ENCODE measurements at places on chromosomes 7 and 10. TPM values are rescaled to one million over a fixed set of nuclear protein-coding genes. Genes with fewer than 3 reads are reported as not detected.

DNA sequence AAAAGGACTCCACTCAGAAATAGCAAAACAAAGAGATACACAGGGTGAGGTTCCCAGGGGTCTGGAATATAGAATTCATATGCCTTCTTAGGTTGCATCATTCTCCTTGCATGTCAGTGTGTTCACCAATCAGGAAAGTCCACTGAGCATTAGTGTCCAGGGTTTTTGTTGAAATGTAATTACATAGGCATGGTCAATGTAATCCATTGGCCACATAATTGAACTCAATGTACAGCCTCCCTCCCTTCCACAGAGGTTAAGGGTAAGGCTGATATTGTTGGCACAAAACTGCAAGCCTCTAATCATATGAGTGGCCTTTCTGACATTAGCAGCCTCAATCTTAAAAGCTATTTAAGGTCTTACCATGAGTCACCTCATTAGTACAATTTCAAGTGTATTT lies 736.1 kb upstream of the VSTM2A start:
- no peak for DNase-seq

DNA sequence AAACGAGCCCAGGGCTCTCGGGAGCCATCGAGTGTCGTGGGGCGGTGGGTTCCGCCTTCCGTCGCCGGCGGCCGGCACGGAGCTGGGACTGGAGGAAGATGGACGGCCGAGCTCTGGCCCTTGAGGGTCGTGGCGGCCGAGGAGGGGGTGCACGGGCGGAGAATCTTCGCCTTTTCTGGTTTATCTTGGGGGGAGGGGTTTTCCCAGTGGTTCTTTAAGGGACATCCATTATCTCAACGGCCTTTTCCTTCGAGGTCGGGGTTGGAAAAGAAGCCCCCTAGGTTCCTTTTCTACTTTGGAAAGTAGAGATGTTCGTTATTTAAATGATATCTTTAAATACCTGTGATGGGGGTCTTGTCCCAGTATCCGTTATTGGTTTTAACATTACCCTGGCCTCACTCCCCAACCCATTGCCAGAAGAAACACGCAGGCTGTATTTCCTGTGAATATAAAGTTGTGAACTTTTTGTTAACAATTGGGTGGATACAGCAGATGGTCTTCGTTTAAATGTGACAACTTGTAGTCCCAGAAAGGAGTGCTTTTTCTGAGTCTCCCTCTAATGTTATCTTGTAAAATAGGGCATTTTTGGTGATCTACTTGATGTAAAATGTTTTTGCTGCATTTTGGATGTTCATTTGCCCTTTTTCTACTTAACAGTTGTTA lies 765 bp downstream of the CCAR1 start:
- peak; percentile 27 for DNase-seq

GRCh38 chr10:126301701-126302475 lies 86.4 kb downstream of the ADAM12 start:
- DNase-seq: no peak

- peak; percentile 39 for DNase-seq
These were observed 217.6 kb upstream of the TCF7L2 start for GRCh38 chr10:112732277-112732921.

GRCh38 chr7:45716380-45717203 lies 142.4 kb downstream of the ADCY1 start:
- no peak for DNase-seq

DNA sequence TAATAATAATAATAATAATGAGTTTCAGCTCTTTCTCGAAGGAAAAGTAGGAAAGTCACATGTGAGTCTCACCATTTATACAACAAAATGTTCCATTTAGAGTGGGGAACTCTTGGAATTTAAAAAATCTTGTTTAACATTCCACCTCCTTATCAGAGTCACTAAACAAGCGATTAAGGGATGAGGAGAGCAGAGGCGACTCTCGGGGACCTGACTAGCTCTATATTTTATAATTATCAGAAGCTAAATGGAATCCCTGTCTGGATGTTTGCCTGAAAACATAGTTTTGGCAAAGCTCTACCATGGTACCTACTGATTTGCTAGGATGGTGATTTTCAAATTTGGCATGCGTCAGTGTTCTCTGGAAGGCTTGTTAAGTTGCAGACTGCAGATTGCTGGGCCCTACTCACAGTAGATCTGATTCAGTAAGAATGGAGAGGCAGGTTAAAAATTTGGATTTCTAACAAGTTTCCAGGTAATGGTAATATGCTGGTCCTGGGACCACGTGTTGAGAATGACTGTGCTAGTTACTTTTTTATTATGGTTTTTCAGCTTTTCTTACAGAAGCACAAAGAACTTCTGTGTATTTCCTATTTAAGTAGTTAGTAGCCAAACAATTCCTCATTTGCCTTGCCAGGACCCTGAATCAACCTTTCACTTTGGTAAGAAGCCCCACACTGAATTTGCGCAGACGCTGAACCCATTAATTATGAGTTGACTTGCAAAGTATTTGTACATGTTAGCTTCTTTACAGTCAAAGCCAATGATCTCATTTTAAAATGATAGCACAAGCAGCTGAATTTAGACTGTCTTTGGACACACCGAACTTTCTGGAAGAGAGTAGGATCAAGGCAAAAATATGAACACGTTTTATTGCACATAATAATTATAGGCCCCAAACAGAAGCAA lies 39.5 kb downstream of the CPED1 start:
- no peak for DNase-seq

- no peak for DNase-seq
These were observed 65.8 kb downstream of the VIPR2 start for GRCh38 chr7:159078911-159079270.

DNA sequence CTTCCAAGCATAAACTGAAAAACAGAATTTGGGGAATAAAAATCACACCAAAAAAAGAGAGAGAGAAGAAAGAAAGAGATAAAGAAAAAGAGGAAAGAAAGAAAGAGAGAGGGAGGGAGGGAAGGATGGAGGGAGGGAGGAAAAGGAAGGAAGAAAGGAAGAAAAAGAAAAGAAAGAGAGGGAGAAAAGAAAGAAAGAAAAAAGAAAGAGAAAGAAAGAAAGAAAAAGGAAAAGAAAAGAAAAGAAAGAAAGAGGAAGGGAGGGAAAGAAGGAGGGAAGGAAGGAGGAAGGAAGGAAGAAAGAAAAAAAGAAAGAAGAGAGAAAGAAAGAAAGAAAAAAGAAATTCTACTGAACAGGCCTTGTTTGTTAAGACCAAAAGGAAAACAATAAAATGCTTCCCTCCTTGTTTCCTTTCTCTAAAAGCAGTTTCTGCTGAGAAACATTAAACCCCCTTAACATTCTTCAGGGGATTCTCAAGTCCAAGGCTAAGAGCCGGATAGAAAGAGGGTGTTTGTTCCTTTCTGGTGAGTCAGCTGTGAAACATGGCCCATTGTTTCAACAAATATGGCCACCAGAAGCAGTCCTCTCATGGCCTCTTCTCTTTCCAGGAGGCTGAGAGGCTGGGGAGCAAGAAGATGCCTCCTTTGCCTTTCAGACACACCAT lies 46.9 kb upstream of the GPAM start:
- DNase-seq: peak; percentile 12

DNA sequence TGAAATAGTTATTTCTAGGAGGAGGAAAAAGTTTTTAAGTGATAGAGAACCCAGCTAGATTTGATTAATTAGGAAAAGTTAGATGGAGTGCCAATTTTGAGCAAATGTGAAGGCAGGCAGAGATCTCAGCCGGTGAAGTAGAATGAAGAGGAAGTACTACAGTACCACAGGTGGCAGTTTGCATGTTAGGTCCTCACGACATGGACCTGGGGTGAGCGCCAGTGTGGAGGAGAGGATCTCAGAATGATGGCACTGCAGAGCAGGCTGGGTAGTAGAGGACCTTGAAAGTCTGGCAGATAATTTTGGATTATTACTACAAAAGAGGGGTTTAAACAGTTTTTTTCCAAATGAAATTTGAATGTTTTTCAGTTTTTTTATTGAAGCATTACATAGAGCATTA lies 81.1 kb downstream of the GNAI1 start:
- DNase-seq: no peak

DNA sequence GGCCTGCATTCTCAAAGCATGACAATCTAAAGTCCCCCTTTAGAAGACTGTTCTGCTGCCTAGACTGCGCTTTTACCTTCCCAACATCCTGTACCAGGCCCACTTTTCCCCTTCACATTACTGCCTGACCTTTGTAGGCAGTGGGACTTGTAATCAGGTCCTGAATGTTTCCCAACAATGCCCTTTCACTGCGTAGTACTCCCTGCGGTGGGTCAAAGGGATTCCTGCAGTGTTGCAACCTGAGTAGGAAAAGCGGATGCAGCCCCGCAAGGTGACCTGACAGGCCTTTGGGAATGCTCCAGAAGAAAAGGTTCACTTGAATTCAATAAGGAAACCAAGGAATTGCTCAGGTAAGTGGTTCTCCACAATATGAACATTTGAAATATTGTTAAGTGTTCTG lies 4.9 kb upstream of the TCAF1 start:
- DNase-seq: no peak

GRCh38 chr10:133257489-133258065 lies 19.1 kb downstream of the ADAM8 start:
- DNase-seq: peak; percentile 58

GRCh38 chr10:49081547-49082275 lies 33.6 kb downstream of the VSTM4 start:
- DNase-seq: no peak

DNA sequence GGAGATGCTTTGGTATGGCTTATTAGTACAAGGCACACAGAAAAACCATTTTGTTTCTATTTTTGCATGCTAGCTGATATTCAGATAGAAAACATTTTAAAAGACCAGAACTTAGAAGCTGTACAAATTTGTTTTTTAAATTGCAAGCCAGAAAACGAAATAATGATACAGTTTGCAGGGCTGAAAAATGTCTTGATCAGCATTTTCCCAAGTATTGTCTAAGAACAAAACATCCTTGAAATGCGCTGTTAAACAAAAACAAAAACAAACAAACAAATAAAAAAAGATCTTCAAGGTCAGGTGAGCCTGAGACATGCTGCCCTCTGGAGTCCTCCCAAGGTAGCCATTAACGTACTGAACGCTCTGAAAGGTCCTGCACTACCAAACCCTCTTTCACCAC lies 98.3 kb downstream of the VIM start:
- DNase-seq: no peak

DNA sequence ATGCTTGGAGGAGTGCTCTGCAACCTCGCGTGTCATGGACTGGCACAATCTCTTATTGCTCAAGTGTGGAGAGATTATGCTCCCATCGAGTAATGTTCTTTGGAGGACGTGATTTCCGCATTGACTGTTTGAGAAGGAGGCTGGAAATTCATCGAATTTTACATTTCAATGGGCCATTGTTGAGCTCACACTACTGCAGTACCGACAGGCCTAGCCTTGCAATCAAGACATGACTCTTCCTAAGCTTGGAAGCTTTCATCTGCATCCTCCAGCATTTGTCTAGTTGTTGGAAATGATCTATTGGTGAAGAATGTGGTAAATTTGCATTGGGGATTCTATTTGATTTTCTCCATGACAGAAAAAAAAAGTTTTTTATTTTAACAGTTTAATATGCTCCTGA lies 156.8 kb downstream of the FZD1 start:
- no peak for DNase-seq

GRCh38 chr10:6343305-6344010 lies 140.7 kb downstream of the PFKFB3 start:
- DNase-seq: no peak

DNA sequence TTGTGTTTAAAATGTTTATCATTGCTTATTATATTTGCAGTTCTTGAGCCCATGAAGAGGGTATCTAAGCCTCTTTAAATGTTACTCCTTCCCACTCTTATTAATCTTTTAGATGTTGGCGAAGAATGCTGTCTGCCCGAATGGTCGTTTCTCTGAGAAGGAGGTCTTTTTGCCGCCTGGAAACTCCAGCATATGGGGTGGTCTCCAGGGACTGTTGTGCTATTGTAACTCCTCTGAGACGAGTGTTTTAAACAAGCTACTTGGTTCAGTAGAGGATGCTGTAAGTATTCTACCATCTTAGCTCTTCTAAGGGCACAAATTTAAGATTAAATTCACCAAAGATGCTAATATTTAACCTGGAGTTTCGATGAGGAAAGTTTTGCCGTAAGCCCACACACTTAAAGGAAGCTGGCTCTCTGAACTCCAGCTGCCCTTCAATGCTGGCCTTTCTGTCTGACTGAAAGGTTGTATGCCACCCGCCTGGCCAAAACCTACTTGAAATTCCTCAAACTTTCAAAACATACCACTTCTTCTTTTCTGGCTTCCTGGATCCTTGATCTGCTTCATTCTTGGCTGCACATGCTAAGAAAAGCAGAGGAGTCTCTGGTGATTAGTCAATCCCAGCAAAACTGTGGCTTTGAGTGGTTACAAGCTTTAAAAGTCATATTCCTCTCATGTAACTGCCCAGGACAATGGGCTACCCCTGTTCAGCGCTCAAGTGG lies 74.7 kb downstream of the ABCA13 start:
- no peak for DNase-seq

DNA sequence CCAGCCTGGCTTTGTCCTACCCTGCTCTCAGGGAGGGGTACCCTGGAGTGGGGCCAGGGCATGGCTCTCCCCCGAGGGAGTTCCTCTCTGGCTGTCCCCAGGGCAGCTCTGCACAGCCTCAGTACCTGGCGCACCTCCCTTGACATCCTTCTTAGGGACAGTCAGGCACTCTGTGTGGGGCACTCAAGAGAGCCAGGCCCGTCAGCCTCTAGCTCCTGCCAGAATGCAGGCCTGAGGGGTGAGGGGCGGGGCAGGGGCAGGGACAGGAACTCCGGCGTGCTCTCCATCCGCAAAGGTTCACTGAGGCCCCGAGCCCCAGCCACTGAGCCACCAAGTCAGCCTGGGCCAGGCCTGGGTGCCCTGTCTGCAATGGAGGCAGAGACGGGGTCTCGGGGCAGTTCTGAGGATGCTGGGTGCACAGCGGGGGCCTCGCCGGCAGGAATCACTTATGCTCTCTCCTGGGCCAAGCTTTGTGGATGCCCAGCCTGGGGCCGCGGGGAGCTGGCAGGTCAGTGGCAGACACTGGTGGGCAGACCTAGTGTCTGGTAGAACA lies 10.1 kb downstream of the LIMK1 start:
- DNase-seq: no peak

ACSM6 gene
- total RNA-seq: not detected

SKIDA1 gene
- total RNA-seq: 2.6 TPM

SCART1 gene
- 0.28 TPM for total RNA-seq

BMPR1A gene
- total RNA-seq: 0.23 TPM

OR2A1 gene
- not detected for total RNA-seq

ADAP1 gene
- 1.7 TPM for total RNA-seq

CALHM3 gene
- not detected for total RNA-seq

MYL10 gene
- total RNA-seq: not detected

ZFAND4 gene
- 6.0 TPM for total RNA-seq

CCDC146 gene
- total RNA-seq: 1.4 TPM

FAM20C gene
- total RNA-seq: 2.7 TPM

CALML5 gene
- total RNA-seq: not detected

ZNF518A gene
- 18.4 TPM for total RNA-seq

PDE1C gene
- 1.2 TPM for total RNA-seq

FGFBP3 gene
- total RNA-seq: 0.34 TPM

LRRC18 gene
- not detected for total RNA-seq

KNDC1 gene
- not detected for total RNA-seq

All from dermis blood vessel endothelial cell (primary cell).